GM23248 (cell line): ENCODE measurements at places on chromosomes 11 and 22.

GRCh38 chr11:79066456-79067351 is 374.1 kb downstream of the TENM4 start:
- DNase-seq = no peak

- no peak for DNase-seq
Measured at GRCh38 chr11:78266451-78266850, 77.7 kb downstream of the USP35 start.

DNA sequence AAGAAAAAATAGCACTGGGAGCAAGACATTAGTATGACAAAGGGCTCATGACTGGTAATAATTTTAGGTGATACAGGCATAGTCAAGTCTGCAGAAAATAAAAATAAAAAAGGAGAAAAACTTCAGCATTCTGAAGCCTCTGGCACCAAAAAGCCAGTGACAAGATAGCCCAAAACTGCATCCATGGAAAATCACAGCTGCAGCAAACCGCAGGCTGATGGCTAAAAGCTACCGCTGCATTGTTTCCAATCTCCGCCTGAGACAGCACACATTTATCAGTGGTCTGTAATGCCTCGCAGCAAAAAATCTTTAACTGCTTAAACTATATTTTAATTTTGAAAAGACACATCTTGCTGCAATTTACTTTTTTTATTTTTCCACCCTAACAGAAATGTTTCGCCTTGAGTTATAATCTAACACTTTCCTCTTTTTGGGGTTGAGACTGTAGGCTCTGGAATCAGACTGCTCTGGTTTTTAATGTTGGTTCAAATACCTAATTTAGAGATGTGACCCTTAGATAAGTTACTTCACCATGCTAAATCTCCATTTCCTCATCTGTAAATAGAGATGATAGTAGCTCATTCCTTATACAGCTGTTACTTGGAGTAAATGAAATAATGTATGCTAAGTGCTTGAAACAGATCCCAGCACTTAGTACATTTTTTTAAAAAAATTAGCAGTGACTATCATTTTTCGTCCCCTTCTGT is 42.0 kb upstream of the FIBIN start:
- DNase-seq = no peak

DNA sequence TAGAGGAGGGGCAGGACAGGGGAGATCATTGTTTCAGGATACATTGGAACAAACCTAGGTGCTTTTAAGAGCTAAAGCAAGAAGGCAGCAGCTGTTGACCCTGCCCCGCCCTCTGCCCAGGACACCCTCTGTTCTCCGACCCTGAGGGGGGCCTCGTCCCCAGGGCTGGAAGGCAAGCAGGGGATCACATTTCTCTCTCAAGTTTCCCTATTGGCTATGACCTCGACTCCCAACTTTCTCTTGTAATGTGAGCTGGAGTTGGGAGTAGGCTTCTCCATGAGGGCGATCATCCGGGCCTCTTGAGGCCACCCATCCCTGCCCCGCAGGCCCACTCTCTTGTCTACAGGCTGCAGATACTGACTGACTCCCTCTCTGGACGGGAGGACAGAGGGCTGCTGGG is 37.7 kb downstream of the DSCAML1 start:
- DNase-seq = no peak

- no peak for DNase-seq
Measured at GRCh38 chr11:16895306-16895705, 118.9 kb downstream of the PLEKHA7 start.

- no peak for DNase-seq
Measured at GRCh38 chr11:24556693-24557092, 59.8 kb downstream of the LUZP2 start.

DNA sequence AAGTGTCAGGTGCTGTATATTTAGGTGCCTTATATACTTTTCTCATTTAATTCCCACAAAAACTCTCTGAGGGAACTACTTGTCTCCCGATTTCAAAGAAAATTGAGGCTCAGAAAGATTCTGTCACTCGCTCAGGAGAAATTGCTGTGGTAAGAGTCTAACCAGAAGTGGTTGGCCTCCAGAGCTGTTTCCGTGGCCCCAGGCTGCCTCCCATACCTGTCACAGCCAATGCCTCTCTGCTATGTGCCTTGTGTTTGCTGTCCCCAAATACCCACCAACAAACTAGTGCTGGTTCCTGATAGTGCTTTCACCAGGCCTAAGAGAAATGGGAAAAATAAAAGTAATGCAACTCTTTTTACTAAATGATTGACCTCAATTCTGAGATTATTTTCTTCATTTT is 21.0 kb upstream of the TMEM86A start:
- no peak for DNase-seq

- DNase-seq = peak; percentile 71
Measured at GRCh38 chr11:110148775-110149744, 55.9 kb downstream of the ZC3H12C start.

GRCh38 chr11:72807021-72807693 is 7.1 kb upstream of the ATG16L2 start:
- no peak for DNase-seq

- peak; percentile 75 for DNase-seq
Measured at GRCh38 chr22:26485013-26485412, 1.3 kb downstream of the SRRD start.

DNA sequence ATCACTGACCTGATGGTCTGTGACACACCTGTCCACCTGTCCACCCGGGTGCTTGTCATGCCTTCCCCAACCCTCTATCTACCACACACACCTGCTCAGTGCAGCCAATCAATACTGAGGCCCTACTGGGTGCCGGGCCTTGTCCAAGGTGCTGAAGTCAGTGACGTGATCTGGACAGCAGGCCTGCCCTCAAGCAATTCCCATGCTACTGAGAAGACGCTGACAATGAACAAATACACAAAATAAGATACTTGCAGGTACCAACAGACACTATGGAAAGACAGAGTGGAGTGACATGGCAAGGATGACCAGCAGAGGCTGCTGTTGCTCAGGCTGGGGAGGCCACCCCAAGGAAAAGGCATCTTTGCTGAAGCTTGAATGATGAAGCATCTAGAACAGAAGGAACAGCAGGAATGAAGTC is 21.2 kb downstream of the PLAAT3 start:
- DNase-seq = peak; percentile 56

DNA sequence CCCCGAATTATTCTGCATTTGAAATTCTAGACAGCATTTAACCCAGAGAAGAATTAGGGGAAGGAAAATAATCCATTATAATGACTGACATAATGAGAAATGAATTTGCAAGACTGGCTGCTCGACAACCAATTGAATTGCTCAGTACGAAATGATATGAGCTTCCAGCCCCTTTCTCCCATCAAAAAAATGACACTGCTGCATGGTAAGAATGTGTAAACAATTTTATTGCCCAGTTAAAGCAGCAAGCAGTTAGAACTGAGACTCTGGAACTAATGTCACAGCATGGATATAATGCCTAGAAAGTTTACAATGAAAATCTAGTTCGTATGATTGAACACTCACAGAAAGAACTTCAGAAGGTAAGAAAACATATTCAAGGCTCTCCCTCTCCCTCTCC is 24.7 kb upstream of the PCF11 start:
- no peak for DNase-seq

DNA sequence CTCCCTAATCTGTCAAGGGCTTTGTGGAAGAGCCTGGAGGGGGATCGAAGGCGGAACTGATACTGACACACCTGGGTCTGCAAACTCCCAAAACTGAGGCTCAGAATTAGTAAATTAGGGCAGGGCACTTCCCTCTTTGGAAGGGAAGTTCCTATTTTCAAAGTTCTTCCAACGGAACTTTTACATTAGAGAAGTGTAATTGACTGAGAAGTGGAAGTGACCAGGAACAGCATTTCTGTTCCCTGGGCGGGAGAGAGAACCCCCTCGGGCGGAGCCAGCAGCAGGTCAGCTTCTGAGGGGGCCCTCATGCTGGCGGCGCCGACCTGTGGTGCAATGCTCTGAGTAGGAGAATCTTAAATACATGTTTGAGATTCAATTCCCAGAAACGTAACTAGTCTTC is 1.1 kb upstream of the CBL start:
- DNase-seq = no peak

DNA sequence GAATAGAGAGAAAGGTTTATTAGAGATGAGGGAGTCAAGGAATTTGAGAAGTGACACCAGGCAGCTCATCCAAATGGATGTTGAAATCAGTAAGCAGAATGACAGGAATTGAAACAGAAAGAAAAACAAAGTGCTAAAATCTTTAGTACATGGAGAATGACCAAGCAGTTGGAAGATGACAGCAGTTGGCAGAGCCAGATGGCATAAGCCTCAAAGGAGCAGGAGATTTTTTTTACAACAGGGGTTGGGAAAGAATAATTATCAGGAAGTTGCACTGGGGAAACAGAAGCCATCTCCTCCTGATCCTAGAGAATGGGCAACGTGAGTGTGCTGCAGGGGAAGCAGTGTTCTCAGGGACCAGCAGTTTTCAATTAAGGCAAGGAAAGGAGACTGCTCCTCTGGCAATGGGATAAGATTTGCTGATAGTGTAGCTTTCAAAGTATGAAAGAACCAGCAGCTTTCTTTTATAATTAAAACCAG is 28.9 kb downstream of the RAB39A start:
- DNase-seq = peak; percentile 37

DNA sequence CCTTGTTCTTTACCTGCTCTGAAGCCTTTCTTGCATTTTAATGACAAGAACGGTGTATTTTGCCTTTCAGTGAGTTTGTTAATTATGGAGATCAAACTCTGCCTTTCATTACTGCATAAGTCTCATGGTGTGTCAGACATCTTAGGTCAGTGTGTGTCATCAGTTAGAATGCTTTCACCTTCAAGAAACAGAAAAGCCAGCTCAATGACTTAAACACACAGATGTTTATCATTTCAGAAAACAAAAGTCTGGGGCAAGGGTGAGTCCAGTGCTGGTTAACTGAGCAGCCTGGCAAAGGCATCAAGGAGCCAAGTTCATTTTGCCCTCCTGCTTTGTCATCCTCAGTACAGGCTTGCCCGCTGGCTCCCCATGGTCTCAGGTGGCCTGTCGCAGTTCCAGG is 54.5 kb downstream of the PACS1 start:
- DNase-seq = peak; percentile 88

DNA sequence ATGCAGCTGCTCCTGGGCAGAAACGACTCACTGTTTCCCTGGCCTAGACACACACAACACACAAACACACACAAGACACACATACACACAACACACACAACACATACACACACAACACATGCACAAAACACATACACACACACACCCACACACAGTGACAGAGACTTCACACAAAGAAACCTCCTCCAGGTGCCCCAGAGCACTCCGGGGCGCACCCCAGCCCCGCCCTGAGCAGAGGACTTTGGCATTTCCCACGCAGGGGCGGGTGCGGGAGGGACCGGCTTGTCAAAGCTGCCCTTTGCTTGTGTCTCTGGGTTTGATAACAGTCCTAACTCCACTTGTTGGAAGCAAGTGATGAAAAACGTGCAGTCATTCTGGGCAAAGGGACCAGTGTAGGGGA is 6.5 kb downstream of the APOBEC3A start:
- no peak for DNase-seq

DNA sequence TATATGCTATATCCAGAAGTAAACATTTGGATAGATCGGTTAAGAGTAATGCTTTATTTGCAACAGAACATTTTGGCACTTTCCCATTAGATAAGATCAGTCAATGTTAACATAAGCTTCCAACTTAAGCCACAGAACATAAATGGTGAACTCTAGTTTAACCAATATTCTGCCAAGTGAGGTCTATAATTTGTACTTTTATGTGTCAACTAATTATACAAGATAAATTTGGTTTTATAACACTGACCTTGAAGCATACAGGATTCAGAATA is 23.5 kb upstream of the BLID start:
- no peak for DNase-seq

GRCh38 chr11:72591785-72592502 is 82.3 kb downstream of the PDE2A start:
- no peak for DNase-seq

DNA sequence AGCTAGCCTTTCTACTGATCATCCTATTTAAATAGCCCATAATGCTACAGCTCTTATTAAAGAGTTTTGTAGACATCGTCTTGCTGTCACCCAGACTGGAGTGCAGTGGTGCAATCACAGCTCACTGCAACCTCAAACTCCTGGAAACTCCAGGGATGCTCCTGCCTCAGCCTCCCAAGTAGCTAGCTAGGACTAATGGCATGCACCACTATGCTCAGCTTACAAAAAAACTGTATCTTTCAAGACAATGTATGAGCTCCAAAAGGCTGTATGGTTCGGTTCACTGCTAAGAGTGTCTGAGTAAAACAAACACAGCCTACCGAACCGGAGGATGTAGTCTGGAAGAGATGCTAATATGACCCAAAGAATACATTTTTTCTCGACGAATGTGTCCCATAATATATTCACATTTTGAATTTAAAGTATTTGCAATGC is 2.6 kb downstream of the TAF1D start:
- no peak for DNase-seq

GRCh38 chr11:133619973-133620372 is 87.7 kb upstream of the OPCML start:
- DNase-seq = no peak

DNA sequence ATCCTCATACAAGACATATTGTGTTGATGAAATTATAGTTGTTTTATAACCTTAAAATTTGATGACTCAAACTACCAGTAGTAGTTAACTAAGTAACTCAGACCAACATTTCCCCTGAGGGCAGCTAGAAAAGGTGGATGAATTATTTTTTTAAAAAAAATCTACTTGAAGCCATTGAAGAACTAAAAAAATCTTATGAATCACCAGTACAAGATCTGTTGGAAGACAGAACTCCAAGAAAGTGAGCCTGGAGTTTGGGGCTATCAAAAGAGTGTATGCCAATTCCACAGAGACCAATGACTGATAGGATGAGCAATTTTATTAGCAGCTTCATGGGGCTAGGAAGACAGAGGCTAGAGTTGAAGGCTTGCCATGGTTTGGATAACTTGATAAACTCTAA is 72.4 kb downstream of the CYP2R1 start:
- DNase-seq = no peak

GRCh38 chr11:76455931-76456330 is 11.1 kb downstream of the EMSY start:
- peak; percentile 7 for DNase-seq

DNA sequence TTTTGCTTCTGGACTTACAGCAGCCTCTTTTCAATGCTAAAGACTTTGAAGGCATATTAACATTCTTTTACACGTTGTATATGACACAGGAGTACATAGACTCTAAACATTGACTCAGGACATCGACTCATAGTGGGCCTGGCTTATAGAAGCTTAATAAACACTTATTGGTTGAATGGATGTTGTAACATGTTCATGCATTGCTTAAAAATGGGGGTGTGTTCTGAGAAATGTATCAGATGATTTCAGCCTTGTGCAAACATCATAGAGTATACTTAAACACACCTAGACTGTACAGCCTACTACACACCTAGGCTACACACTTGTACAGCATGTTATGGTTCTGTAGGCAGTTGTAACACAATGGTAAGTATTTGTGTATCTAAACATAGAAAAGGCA is 17.9 kb downstream of the TTC17 start:
- DNase-seq = peak; percentile 94

DNA sequence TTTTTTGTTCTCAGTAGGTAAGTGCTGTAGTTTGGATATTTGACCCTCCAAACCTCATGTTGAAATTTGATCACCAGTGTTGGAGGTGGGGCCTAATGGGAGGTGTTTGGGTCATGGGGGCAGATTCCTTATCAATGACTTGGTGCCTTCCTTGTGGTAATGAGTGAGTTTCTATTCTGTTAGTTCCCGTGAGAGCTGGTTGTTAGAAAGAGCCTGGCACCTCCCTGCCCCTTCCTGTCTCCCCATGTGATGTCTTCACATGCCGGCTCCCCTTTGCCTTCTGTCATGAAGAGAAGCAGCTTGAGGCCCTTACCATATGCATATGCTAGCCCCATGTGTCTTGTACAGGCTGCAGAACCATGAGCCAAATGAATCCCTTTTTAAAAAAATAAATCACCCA is 138.3 kb downstream of the TMEM135 start:
- no peak for DNase-seq

- no peak for DNase-seq
Measured at GRCh38 chr11:32426192-32426591, 9.1 kb downstream of the WT1 start.
